ENCODE measurements at places on chromosomes 7 and 10.

DNA sequence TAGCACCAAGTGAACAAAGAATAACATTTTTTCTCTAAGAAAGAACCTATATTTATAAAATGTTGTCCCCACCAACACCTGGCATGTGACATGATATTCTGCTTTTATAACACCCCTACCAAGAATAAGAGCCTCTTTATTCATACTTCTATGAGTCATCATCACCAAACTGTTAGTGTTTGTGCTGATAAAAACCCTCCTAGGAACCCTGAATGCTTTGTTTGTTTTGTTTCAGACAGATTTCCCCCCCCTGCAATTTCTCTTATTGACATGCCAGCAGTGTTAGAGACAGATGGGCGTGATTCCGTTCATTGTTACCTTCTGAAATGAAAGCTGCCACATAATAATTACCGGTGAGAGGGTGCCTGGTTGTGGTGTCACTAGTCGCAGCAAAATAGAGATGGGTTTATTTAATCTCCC, 651.1 kb downstream of the SORCS1 start:
- no peak for DNase-seq

DNA sequence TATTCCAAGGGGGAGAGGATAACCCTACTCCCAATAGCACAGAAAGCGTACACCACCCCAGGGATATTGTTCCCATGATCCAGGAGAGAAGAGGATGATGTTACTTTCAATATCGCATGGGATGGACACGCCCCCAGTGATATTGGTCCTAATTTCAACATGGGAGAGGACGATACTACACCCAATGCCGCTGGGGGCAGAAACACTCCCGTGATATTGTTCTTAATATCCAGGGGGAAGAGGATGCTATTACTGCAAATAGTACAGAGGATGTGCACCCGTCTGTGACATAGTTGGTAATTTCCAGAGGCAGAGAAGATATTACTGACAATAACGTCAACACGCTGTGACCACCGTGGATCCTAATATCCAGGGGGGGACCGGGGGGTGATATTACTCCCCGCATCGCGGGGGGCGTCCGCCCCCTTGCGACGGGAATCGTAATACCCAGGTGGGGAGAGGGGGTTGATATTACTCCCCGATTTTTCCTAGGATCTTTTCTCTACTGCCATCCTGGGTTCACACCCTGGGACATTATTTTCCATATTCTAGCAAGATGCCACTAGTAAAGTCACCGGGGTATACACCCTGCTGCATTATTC, 16.6 kb downstream of the MEIG1 start:
- no peak for DNase-seq

DNA sequence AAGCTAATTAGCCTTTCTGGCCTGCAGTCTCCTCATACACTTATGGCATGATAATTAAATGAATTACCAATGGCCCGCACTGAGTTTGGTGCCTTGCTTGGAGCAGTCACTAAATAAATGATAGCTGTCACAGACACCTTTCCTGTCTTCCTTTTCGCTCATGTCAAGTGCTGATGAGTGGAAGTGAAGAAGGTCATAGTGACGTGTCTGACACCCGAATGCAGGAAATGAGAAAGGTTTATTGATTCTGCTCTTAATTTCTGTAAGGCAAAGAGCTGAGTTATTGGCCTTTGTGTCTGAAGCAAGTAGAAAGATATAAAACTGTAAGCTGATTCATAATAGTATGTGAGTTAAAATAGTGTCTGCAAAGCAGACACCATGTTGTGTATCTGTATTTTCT, 13.2 kb upstream of the ESYT2 start:
- no peak for DNase-seq

- peak; percentile 74 for DNase-seq
Measured at GRCh38 chr10:101569622-101570427, 18.2 kb downstream of the POLL start.
